ENCODE measurements at places on chromosomes 4 and X.
A peak's percentile ranks its signal among the peaks of the same experiment; 100 is the strongest.

DNA sequence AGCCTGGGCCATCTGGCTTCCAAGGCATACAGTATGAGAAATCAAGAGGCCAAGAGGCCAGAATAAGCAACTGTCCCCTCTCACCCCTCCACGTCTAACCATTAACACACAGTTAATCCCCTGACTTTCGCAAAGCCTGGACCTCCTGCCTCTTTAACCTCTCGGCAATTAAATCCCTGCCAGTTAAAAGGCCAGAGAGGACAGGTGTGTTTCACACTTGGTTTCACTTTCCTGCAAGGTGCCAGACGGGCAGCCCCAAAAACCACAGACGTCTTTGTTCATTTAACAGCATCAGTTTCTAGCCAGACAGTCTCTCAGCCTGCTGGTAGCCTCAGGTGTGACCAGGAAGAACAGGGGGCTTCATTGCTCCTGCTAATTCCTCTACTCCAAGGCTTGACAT lies 91.1 kb upstream of the KIT start:
- no peak for DNase-seq

- DNase-seq = no peak
Observed at GRCh38 chr4:176230836-176231235, 35.5 kb upstream of the SPATA4 start.

DNA sequence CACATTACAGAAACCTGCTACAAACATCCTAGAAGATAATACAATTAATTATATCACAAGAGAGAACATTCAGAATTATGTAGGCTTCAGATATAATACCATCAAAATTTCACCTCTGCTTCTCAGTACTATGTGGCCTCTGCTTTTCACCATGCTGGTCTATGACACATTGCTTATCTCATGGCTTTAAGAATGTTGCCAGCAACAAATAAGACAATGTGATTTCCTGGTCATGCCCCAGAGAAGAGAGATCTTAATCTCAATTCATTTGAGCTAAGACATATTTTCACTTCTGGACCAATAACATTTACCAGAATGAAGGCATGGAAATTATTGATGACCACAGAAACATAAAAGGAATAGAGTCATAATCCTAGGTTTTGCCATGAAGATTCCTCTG lies 1233.4 kb upstream of the ADGRL3 start:
- no peak for DNase-seq

DNA sequence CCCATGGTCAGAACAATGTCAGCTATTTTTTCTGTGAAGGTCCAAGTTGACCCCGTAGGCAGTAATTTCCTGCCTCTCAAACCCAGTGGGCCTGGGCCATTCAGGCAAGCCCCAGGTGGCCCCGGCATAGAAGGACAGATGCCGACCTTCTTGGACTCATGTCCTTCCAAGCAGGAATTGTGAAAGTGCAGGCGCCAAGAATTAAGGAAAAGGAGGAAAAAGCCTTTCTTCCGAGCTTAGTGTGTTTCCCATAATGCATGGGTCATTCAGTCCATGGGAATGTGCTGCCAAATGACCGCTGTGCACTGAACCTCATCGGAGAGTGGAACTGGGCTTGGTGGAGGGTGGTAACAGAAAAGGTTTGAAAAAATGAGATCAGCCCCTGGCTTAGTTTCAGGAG lies 196.5 kb upstream of the HS3ST1 start:
- no peak for DNase-seq

DNA sequence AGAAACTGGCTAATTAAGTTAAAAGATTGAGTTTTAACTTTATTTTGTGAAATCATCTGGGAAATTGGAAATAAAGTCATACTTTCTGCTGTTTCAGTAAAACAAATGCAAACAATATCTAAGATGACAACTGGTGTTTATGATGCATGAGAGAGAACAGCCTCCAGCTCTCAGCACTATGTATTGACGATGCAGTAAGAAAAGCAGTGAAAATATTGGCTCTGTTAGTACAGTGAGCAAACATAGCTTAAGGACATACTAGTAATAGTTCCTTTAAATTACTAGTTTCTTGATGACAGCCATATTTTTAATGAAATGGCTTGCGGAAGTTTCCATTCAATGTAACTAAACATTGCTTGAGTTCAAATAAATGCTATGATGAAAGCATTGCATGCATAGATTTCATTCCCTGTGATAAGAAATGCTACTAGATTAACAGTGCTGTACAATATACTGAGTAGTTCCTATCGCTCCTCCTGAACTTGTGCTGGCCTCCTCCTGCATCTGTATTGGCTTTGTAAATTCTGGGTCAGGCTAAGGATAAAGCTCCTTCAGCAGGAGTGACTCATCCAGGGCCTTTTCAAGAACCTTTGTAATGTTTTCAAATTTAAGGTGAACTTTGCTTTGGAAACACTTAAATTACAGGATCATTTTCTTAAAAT lies 11.6 kb downstream of the ARHGAP24 start:
- no peak for DNase-seq

DNA sequence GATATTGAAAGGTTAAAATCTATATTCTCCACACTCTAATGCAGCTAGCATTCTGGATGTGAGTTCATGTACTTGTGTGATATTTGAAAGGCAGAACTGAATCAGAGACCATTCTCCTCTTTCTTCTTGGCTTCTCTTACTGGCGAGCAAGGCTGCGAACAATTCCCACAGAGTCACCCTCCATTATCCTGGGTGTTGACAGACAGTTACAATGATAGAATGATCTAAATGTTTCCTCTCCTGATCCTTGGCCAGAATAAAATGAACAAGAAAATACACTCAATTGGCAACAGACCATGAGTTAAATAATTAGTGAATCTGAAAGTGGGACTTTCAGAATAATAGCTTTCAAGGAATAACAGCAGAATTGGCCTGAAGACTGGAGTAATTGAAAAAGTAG lies 342.8 kb downstream of the RAPGEF2 start:
- no peak for DNase-seq

DNA sequence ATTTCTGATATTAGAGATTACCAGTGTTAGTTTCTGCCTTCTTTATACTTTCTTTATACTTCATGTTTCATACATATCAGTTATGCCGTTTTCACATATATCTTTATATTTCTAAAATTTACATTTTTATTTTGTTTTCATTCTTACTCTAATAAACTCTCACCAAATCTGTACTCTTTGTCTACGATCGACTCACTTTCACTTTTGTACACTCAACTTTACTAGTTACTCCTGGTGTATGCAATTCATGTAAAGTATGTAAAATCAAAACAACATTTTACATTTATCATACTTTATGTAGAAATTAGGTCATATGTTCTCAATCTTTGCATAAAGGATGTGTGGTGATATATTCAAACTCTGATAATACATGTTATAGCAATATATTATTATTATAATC lies 59.9 kb downstream of the UGT2A3 start:
- DNase-seq = no peak

DNA sequence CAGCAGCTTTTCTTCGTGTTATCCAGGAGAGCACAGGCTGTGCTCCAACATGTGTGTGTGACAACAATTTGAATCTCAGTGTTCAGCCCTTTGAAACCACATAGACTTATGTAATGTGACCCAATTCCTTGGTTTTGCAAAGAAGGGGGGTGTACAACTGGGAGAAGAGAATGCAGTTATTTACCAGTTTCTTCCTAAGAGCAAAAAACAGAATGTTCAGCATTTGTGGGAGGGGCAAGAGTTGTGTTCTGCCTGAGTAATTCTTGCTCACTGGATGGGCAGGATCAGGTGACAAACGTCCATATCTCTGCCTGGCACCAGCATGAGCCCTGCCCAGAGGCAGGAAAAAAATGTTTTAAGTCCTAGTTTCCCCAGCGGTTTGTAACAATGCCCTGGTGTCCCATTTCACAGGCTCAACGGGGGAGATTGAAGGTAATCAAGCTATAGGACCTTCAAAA lies 72.0 kb downstream of the PRPS1 start:
- no peak for DNase-seq

GRCh38 chr4:166308647-166309046 lies 435.6 kb downstream of the TLL1 start:
- DNase-seq = no peak

- no peak for DNase-seq
Observed at GRCh38 chrX:356385-357034, 30.2 kb downstream of the PPP2R3B start.

DNA sequence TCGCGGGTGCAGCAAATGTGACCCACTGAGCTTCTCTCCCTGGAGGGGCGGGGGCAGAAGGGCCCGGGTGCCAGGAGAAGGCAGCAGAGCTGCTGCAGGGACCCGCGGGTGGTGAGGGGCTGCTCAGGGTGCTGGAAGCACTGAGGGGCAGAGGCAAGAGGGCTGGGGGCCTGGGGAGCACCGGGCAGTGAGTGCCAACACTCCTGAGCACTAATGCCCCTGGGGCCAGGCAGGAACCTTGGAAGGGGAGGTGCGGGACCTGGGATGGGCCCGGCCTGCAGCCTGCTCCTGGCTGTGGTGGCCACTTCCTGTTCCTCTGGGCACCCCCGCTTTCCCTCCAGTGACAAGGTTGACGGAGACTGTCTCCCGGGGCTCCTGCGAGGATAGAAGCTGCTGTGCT lies 66.5 kb upstream of the ADRA2C start:
- no peak for DNase-seq

- peak; percentile 50 for DNase-seq
Observed at GRCh38 chr4:55348466-55348865, 2.4 kb downstream of the SRD5A3 start.

DNA sequence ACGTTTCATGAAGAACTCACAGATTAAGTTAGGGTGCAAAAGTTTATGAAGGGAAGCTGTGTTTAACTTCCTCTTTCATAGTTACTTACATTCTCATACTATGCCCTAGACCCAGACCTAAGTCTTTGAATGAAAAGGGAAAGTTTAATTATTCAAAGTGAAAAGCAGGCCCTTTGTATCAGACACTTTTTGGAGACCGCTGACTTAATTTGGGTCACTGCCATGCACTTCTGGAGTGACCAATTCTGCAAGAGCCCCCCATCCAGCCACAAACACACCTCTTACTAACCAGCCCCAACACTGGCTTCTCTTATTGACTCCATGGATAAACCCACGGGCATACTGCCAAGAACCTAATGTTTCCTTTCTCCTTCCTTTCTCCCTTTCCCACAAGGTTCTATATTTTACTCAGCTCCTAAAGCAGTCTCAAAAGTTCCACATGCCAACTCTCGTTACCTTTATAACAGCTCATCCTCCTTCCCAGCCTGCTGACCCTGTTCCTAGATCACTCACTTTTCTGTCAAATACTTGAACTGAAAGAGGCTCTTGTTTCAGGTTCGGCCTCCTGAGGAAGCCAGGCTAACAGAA lies 34.5 kb downstream of the ABCE1 start:
- no peak for DNase-seq

DNA sequence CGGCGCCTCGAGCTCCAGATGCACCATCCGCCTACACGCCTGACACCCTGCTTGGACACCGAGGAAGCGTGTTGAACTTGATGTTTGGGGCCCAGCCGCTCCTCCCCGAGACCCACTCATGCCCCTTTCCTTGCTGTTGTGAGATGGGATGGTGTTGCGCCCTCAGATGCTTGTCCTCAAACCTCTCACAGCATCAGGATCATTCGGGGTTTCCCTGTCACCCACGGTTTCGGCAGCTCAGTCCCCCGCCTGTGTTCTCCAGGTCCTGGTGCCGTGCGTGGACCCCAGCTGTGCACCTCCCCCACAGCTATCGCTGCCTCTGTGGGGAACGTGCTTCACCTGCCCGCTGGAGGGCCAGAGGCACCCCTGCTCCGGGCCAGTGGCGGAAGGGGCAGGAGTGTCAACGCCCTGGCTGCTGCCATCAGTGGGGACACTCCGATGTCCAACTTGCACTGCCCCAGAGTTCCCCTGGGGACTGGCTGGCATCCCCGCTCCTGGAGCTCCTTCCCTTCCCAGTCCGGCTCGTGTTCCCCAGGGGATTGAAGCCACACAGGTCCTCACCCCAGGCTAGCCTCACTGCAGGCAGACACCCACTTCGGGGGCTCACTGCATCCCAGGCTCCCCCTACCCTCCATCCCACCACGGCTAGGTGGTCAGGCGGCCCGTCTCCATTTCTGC lies 82.3 kb upstream of the ADRA2C start:
- DNase-seq = no peak

DNA sequence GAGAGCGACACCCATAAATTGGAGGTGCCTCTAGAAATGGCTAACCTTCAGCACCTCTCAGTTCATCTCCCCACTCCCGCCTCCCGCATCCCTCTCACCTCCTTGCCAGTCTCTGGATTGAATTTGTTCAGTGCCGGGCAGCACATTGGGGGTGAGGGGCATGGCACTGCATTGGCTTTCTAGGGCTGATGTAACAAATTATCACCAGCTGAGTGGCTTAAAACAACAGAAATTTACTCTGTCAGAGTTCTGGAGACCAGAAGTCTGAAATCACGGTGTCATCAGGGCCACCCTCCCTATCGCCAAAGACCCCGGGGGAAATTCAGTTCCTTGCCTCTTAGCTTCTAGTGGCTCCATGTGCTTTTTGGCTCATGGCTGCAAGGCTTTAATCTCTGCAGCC lies 105.1 kb upstream of the RBPJ start:
- no peak for DNase-seq

- DNase-seq = peak; percentile 45
Observed at GRCh38 chrX:9871701-9872268, 85.6 kb downstream of the SHROOM2 start.

DNA sequence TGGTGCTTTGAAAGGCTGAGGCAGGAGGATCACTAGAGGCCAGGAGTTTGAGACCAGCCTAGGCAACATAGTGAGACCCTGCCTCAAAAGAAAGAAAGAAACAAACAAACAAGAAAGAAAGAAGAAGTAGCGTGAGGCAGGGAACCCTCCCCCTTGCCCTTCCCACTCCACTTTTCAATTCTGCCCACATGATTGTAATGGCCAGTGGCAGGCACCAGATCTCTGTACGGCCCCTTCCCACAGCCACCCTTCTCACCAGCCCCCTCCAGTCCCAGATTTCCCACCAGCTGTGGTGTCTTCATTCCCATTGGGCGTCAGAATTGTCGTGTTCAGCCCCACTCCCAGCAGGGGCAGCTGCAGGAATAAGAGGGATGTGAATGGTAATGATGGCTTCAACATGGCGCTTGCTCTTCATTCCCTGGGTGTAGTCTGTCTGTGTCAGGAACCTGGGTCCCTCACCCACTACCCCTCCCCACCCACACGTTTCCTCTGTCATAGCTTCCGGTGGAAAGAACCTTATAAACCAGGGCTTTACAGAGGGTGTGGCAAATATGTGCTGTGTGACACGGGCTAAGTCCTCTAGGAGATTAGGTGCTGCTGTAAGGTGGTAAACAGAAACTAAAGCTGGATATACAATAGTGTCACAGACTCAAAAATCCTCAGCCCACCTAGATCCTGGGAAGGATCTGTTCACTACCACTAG lies at the start of gene IL2RG:
IL2RG (minus strand) TSS at position 437 of the 703 bp plus-strand sequence; CDS start at position 399, 38 bp downstream.
- no peak for DNase-seq

DNA sequence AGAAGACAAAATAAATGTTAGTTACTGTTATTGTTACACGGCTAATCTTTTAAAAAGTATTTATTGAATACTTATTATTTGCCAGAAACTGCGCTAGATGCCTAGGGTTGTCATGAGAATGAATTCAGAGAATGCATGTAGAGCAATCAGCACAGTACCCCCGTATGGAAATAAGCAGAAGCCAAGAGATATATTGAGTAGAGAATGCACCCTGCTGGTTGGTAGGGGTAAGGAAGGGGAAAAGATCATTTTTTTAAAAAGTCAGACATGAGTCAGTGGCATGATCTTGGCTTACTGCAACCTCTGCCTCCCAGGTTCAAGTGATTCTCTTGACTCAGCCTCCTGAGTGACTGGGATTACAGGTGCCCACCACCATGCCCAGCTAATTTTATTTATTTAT lies 13.1 kb upstream of the DRP2 start:
- no peak for DNase-seq

- no peak for DNase-seq
Observed at GRCh38 chr4:154384012-154384411, 107.6 kb downstream of the DCHS2 start.

All from lung (tissue), 17 donors.